ENCODE measurements at places on chromosomes 16 and 17. TPM values are rescaled to one million over a fixed set of nuclear protein-coding genes. Genes with fewer than 3 reads are reported as not detected.

Gene CHST4
- not detected for total RNA-seq

Gene DNAAF1
- total RNA-seq = not detected

Gene DPEP3
- 0.18 TPM for total RNA-seq

Gene CTF1
- total RNA-seq = 0.33 TPM

Gene PRAC2
- not detected for total RNA-seq

Gene NRN1L
- not detected for total RNA-seq

Gene TM4SF5
- total RNA-seq = not detected

Gene TVP23A
- total RNA-seq = not detected

Gene C16orf54
- total RNA-seq = 32.3 TPM
